ENCODE measurements at places on chromosomes 5 and 9.

DNA sequence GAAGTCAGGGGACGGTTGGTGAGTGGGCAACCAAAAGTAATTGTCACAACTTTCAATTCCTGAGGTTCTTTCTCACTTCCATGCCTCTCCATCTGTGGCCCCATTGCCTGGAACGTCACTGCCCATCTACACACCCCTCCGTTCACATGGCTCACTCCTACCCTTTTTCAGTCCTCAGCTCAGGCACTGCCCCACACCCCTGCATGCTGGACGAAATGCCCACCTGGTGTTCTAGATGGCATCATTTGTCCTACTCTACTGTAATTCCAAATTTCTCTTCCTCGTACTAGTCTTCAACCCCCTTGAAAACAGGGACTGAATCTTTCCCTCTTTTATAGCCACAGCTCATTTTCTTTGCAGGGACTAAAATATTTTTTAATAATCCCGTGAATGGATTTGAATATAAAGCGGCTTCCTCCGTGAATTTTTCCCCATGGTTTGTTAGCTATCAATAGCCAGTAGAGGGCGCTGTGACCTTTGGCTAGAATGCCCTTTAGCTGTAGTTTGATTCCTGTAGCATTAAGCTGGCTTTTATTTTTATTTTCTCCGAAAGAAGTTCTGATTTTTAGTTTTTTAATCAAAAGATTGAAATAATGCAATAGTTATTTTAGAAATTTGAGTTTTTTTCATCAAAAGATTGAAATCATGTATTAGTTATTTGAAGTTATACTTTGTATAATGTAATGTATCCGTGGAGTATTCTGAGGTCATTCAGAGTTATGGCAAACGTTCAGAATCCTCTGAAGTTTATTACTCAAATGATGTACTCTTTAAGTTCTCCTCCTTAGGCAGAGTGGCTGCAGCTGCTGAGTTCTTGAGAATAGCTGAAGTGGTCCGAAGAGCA lies 232.1 kb downstream of the SH3GL2 start:
- DNase-seq = no peak

DNA sequence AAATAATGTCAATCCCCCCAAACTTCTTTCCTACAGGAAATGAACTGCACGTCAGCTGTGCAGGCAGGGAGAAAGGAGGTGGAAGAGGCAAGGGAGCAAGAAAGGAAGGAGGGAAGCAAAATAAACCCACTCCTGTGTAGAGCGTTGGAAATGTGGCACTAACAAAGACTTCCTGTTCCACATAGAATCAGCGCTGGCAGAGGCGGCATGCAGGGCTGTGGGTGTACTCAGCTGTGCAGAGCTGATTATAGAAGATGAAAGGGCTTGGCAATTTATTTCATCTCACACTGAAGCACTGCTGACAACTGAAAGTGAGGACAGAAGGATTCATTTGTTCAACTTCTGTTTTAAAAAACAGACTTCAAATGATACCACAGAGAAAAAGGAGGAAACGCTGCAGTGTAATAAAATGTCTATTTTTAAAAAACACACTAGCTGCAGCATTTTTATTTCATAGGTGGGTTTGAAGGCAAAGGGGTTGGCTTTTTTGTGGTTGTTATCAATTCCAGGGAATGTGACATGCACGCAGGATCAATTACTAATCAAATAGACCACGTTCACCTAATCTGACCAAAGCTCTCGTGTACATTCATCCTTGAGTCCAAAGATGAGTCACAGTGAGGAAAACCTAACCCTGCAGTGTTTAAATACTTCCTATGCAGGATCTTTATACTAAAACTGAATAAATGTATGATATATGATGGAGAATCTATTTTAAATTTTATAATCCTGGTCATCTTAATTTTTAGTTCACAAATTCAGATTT lies 583.5 kb downstream of the ZNF608 start:
- DNase-seq = no peak

DNA sequence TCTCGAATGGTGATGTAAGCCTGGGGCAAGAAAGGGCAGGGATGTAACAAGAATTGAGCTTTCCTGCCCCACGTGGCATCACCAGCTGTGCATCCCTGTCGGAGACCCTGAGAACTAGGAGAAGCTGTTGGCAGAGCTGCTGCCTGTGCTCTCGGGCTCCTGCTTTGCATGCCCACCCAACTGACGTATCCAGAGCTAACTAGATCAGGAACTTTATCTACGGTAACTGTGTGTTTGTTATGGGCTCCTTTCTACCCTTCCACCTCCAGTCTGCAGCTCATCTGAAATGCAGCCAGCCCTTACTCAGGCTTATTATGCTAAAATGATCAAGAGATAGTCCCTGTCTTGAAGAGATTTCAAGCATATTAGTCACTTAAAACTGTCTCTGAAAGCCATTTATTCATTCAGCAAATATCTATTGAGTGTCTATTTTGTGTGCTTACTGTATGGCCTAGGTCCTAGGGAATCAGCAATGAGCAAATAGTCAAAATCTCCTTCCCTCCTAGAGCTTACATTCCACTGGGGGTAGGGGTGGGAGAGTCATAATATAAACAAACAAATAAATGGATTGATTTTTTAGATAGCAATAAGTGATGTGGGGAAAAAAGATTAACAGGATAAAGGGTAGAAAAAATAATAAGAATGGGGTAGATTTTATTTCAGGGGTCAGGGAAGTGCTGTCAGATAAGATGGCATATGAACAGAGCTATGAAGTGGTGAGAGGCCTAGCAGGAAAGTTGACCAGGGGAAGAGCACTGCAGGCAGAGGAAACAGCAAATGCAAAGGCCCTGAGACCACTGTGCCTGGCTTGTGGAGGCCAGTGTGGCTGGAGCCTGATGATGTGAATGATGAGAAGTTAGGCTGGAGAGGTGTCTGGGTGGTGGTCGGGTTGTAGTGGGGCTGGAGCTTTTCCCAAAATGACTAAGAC lies 118.2 kb downstream of the GALNT10 start:
- DNase-seq = no peak

- DNase-seq = no peak
Observed at GRCh38 chr9:99018653-99019052, 74.9 kb downstream of the COL15A1 start.

DNA sequence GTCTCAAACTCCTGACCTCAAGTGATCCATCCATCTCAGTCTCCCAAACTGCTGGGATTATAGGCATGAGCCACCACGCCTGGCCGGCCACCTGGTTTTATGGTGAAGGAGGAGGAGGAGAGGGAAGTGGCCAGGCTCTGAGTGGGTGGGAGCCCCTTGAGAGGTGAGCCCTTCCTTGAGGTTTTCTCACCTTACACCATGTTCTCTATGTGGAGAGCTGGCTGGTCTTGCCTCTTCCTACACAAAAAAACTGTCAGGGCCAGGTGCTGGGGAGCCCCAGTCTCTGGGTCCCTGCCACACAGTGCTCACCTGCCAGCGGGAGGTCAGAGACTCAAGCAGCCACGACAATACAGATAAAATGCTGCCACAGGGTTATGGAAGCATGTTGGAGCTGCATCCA lies 18.1 kb downstream of the SWI5 start:
- no peak for DNase-seq
